ENCODE measurements at places on chromosomes 2 and 18. TPM values are rescaled to one million over a fixed set of nuclear protein-coding genes. Genes with fewer than 3 reads are reported as not detected.

Gene ABCB11
- total RNA-seq = not detected

Gene LIMS4
- total RNA-seq = 0.10 TPM

Gene FLACC1
- total RNA-seq = not detected

DNA sequence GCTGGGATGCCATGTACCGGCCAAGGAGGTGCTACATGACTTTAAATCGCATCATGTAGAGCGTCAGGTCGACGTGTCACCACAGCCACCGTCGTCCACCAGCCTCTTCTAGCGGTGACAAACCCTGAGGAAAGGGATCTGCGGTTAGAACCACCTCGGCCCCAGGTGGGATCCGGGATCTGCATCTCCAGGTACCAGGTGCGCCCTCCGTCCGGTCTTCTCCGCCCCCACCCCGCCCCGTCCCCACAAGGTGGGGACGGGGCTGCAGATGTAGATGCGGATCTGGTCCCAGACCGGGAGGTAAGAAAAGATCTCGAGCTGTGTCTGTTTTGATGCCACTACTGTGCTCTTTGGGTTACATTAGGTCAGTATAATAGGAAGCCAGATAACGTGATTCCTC, 38.4 kb downstream of the C1D start:
- DNase-seq = no peak

GRCh38 chr2:62042944-62043343, 137.5 kb downstream of the COMMD1 start:
- DNase-seq = no peak

- no peak for DNase-seq
Observed at GRCh38 chr2:205545971-205546816, 136.1 kb upstream of the NRP2 start.

Data from A172 (cell line).